ENCODE measurements at places on chromosomes 1 and 21.

- no peak for DNase-seq
Measured at GRCh38 chr1:31577515-31578192, 1.3 kb downstream of the TINAGL1 start.

DNA sequence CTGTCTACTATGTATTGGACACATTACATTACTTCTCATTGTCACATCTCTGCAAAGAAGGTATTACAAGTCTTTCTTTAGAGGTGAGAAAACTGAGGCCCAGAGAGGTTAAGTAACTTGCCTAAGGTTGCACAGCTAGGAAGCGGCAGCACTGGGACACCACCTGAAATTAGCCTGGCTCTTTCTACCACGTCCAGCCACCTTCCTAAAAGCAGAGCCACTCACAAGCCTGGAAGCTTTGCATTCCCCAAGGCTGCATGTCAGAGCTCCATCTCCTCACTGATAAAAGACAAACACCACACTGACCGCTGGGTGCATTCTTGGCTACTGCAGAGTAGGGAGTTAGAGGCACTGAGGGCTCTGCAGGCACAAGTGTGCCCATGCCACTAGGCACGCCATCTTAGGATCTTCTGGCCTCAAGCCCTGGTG lies 2.4 kb downstream of the CD247 start:
- DNase-seq = no peak

DNA sequence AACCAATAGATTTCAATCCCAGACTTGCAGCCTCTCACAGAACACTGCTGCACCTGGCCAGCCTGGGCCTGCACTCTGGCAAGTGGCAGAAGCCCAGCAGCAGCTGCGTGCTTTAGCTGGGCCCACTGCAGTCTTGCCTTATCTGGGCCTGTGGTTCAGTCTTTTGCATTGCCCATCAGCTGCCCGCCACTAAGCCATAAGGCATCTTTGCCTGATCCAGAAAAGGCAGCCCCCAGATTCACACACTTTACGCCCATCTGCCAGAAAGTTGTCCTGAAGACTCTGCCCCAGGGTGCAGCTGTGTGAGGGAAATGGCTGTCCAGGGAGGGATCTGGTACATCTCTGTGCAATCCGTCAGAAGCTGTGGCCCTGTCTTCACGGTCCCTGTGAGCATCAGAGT lies 217.0 kb downstream of the DNAH14 start:
- no peak for DNase-seq

- DNase-seq = no peak
Measured at GRCh38 chr21:34612056-34612455, 2.9 kb downstream of the RCAN1 start.

DNA sequence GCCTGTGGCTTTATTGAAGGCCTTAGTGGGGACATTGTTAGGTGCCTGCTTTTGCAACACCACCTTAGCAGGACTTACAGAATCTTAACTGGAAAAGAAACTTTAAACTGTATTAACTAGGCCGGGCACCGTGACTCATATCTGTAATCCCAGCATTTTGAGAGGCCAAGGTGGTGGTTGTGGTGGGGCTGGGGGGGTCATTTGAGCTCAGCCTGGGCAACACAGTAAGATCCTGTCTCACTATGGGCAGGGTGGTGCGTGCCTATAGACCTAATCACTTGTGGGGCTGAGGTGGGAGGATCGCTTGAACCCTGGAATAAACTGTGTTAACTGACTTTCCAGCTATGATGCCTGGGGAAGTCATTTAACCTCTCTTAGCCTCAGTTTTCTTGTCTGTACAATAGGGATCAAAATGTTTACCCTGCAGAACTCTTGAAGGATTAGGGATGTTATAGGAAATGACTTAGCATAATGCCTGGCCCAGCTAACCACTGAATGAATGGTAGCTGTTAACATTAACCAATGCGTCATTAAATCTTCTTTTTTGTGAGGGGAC lies 39.5 kb downstream of the IER5 start:
- no peak for DNase-seq

GRCh38 chr21:37338671-37339551 lies 27.7 kb upstream of the DYRK1A start:
- DNase-seq = no peak

GRCh38 chr21:22346576-22346975 lies 1348.4 kb downstream of the NCAM2 start:
- DNase-seq = no peak

GRCh38 chr1:29052941-29053340 lies 70.8 kb downstream of the TMEM200B start:
- no peak for DNase-seq

DNA sequence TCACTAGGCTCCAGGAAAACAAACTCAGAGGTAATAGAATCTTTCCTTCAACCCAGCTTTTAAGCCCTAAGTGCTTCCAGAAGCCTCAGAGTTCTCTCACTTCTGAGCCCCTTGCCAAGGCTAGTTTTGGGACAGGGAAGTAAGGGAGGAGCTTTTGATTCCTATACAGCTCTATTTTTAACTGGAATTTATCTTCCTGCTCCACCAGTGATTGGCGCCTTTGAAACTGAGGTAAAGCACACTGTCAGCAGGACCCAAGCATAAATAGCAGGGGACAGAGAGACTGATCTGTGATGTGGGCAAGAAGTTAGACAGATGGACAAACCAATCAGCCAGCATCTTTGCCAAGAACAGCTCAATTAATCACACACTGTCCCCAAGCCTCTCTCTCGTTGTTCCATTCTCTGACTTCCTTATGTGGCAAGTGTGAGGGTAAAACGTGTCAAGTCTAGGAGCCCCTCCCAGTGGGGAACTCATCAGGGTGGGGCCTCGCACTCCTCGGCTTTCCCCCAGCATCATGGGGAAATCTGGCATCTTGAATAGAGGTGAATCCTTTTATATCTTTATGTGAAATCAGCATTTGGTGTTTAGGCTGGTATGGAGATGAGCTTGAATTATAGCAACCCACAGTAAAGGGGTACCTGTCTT lies 40.2 kb upstream of the MPZL1 start:
- no peak for DNase-seq

DNA sequence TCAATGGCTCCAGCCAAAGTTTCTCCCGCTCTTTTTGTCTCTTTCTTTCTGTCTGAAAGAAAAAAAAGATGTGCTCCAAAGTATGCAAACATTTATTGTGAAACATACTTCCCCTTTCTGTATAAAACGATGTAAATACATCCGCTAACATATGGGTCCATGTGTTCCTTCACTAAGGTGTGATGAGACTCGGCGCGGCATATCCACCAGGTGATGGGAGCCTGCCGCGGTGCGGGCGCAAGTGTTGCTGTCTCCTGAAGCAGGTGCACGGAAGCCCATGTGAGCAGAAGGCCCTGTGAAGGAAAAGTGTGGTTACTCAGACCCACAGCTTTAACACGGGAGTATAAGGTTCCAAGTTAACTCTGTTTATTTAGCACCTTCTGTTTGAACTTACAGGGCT lies 466.6 kb upstream of the C1orf87 start:
- DNase-seq = no peak

DNA sequence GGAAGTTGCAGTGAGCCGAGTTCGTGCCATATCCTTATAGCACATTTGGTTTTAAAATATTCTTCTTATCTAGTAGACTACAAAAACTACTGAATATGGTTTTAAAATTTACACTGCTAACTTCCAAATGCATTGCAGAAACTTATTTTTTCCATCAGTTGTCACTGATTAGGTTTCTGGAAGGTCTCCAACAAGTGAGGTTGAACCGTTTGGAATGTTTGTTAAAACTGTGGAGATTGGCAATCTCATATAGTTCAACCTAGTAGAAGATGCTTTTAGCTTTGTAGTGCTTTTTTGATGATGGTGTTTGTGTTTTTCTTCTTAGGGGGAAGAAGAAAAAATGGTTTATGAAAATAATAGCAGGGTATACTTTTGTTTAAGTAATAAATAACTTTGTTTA lies 12.9 kb downstream of the CENPF start:
- no peak for DNase-seq
